Left ventricle myocardium superior (tissue), 1 donor: ENCODE measurements at places on chromosomes 1 and 21.
A peak's percentile ranks its signal among the peaks of the same experiment; 100 is the strongest.

- DNase-seq = no peak
Observed at GRCh38 chr21:29499229-29499628, 200.5 kb downstream of the BACH1 start.

- no peak for DNase-seq
Observed at GRCh38 chr1:160743266-160743665, 4.2 kb downstream of the SLAMF7 start.

- DNase-seq = no peak
Observed at GRCh38 chr1:156856282-156856785, 2.6 kb downstream of the INSRR start.

DNA sequence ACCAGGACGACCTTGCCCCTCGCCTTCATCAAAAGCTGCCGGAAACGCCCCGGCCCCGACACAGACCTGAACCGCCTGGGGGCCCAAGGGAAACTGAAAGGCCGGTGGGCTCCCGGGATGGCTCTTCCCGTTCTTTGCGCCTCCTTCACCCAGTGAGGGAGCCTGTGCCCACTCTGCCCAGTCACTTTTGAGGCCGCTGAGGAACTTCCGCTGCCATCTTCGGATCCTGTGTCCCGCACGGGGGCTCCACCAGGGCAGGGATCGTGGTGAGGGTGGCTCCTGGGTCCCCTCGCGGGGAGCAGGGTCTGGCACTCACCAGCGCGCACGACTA lies 104.0 kb downstream of the PPIAL4G start:
- DNase-seq = no peak

DNA sequence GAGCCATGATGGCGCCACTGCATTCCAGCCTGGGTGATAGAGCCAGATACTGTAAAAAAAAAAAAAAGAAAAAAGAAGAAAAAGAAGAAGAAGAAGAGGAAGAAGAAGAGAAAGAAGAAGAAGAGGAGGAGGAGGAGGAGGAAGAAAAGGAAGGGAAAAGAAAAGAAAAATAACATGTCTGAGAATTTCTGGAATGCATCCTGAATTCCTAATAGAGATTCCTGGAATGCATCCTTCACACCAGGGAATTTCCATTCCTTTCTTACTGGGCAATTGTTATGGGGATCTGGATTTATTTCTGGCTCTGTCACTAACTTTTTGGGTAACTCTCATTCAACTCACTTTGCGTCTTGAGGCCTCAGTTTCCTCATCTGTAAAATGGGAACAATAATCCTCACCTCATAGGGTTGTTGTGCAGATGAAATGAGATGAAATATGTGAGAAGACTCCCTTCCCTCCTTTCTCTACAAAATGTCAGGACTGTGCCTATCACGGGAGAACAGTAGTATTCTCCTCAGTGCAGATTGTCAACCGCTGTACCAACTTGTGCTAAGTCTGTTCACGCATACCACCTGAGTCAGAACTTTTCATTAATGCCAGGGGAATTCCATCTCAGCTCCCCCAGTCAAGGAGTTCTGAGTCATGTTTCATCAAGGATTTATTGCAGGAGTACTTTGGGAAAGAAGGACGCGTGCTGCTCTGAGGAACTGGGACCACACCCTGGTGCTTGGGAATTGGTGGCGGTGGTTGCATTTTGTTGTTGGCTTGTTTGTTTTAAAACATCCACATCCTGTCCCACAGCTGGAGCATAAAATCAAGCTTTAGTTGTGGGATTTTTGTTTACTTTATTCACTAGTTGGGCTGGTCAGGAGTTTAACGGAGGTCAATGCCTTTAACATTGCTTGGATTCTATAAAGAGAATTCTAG lies 42.4 kb upstream of the ROR1 start:
- no peak for DNase-seq

GRCh38 chr1:64265141-64265540 lies 61.7 kb downstream of the UBE2U start:
- DNase-seq = no peak

- DNase-seq = no peak
Observed at GRCh38 chr1:237664348-237664747, 226.4 kb downstream of the ZP4 start.

- DNase-seq = no peak
Observed at GRCh38 chr1:14605945-14606344, 7.5 kb downstream of the KAZN start.

DNA sequence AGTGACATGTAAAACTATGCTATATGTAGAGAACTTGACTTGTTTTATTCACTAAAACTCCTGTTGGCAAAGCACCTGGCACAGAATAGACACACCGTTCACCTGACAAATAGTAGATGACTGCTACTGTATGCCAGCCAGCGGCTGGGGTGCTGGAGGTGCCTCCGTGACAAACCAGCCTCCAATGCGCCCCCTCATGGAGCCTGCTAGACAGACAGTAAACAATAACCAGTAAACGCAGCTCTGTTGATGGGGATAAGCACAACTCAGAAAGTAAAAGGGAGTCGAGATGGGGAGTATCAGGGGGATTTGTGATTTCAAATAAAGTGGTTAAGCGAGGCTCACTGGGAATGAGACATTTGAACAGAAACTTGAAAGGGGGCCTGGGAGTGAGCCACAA lies 107.2 kb downstream of the PRDM2 start:
- DNase-seq = no peak

- peak; percentile 60 for DNase-seq
Observed at GRCh38 chr1:233151861-233152260, 143.7 kb downstream of the PCNX2 start.

- DNase-seq = no peak
Observed at GRCh38 chr21:29499734-29500343, 201.1 kb downstream of the BACH1 start.

GRCh38 chr1:207309745-207310273 lies 11.7 kb upstream of the CD55 start:
- DNase-seq = peak; percentile 31

GRCh38 chr1:175555266-175555665 lies 188.1 kb downstream of the TNR start:
- no peak for DNase-seq

DNA sequence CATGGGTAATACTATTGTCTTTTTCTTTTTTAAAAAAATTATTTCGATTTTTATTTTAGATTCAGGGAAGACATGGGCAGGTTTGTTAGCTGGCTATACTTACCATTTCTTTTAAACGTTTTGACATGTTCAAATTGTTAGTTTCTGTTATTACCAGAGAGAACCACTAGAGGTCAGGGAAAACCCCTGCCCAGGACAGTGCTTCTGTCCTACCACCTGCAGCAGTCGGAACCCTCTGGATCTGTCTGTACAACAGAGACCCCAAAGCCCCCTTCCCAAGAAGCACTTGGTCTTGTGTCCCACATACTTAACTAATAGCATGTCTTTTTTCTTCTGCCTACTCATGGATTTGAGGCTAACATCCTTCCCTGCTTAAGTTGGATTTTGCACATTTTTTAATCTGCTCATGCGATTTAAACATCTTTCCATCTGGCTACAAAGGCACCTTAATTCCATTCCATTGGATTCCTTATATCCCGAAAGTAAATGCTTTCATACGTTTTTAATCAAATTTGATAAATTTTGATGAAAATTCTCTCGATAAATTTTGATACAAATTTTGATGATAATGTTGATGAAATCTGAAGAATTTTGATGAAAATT lies 10.0 kb upstream of the C1orf115 start:
- no peak for DNase-seq

GRCh38 chr1:50305808-50306207 lies 117.4 kb downstream of the DMRTA2 start:
- DNase-seq = no peak

GRCh38 chr1:217539510-217539909 lies 91.4 kb downstream of the GPATCH2 start:
- no peak for DNase-seq

- DNase-seq = no peak
Observed at GRCh38 chr1:83901547-83902155, 97.3 kb downstream of the TTLL7 start.

DNA sequence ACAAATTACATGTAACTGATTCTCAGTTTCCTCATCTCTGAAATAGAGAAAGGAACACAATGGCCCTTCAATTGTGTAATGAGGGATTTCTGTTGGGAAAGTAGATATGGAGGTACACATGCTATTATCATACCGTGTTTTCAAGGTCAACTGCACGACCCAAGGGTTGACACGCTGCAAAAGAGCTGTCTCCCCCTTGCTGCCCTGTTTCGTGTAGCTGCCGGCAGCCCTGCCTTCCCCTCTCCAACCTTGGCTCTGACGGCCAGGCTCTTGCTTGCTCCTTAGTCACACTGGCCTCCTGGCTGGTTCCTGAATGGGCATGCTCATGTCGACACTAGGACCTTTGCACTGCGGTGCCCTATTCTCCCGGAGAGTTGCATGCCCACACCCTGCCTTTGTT lies 134.4 kb downstream of the GALNT2 start:
- no peak for DNase-seq

- no peak for DNase-seq
Observed at GRCh38 chr1:202167708-202168415, 7.5 kb upstream of the PTPN7 start.

DNA sequence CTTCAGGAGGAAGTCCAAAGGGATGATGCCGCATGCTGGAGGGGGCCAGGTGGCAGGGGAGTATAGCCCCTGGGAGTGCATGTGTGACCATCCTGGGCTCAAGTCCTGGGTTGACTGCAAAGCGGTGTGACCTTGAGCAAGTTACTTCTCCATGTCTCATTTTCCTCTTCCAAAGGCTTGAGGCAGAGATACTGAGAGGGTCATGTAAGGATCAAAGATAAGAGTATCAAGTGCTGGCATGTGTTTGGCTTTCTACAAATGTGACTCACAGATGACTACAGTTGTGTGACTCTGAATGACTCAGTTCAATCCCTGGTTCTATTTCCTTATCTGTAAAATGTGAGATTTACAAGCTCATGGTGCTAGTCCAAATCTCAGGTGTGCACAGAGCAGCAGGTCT lies 26.1 kb downstream of the PROK1 start:
- DNase-seq = no peak

DNA sequence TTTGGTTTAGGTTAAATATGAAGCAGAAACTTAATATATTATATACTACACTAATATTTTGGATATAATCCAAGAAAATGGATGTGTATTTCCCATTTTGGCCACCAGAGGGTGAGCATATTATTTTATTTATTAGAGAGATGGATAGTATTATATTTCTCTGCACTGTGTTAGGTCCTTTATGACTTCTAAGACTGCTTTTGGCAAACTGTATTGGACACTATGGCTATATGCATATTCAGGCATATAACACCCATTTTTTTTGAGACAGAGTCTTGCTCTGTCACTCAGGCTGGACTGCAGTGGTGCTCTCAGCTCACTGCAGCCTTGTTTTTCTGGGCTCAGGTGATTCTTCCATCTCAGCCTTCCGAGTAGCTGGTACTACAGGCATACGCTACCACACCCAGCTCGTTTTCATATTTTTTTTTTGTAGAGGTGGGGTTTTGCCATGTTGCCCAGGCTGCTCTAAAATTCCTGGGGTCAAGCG lies 17.8 kb upstream of the PGM1 start:
- no peak for DNase-seq

DNA sequence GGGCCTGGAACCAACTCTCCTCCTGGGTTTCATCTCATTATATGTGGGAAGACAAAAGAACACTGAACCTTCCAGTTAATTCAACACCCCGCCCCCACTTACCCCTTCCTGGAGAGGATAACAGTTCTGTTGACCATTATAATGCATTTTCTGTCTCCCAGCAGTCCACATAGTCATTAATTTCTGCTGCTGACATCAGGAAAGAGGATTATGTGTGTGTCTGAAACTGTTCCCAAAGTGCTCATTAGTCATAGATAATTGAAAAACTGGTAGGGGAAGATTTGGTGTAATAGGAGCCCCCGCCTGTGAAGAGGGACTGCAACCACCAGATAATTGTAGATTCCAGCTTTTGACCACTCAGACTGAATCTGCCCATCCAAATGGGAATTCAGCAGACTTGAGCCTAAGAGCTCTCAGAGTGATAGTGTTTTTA lies 208.7 kb downstream of the FGGY start:
- no peak for DNase-seq

DNA sequence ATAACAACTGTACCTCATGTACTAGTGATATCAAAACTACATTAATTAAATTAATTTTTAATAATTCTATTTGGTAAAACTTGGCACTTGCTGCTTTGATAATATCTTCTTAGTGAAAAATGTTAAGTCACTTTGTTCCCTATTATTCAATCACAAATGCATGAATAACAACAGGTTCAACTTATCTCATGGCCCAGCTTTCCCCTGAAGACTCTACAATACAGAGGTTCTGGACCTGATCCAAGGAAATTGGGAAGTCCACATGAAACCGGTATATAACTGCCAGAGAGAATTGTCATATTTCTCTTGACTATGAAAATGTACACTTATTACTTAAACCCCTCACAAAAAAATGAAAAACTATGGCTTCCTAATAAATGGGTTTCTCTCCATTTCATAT lies 33.9 kb upstream of the PTPRC start:
- DNase-seq = no peak

GRCh38 chr1:204446413-204447111 lies 34.9 kb upstream of the PPP1R15B start:
- DNase-seq = peak; percentile 85

DNA sequence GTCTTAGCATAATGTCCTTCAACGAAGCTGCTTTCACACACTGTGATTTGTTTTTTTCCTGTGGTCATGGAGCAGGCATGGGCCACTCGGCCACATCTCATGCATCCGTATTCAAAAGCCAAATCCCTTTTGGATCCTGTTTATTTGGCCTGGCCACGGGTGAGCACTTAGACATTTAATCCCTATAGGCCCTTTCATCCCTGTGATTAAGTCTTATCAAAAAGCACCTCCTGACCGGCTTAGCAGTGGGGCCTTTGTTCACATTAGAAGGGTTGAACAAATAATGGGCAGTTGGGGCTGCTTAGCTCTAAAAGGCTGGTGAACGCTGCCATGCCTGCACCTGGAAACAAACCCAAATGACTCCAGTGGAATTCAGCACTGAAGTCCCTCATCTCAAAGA lies 2.0 kb downstream of the KCNE2 start:
- DNase-seq = no peak
